ENCODE measurements at places on chromosomes 12 and 14.

- DNase-seq = peak; percentile 92
Measured at GRCh38 chr14:95515596-95516552, 576 bp downstream of the SYNE3 start.

GRCh38 chr12:120218680-120219606 is 18.0 kb upstream of the RPLP0 start:
- no peak for DNase-seq

- DNase-seq = no peak
Measured at GRCh38 chr12:72071030-72071429, 132.4 kb downstream of the TPH2 start.

- DNase-seq = no peak
Measured at GRCh38 chr14:65025818-65026217, 39.1 kb downstream of the FNTB start.

DNA sequence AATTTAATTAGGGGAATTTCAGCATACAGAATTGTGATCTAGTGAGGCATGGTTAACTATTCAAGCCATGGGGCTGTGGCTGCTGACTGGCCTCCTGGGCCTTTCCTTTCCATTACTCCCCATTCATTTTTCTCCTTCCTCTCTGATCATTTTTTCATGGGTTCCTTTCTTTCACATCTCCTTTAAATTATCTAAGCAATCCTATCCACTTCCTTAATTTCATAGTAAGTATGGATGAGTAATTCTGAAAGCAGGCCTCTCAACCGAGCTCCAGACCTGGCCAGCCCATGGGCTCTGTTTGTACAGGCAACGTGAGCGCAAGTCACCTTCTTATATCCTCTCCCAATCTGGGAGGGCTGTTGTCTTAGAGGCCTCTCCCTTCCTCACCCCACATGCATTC is 13.4 kb downstream of the CKAP4 start:
- DNase-seq = no peak

GRCh38 chr14:50839691-50840090 is 8.7 kb upstream of the NIN start:
- no peak for DNase-seq

DNA sequence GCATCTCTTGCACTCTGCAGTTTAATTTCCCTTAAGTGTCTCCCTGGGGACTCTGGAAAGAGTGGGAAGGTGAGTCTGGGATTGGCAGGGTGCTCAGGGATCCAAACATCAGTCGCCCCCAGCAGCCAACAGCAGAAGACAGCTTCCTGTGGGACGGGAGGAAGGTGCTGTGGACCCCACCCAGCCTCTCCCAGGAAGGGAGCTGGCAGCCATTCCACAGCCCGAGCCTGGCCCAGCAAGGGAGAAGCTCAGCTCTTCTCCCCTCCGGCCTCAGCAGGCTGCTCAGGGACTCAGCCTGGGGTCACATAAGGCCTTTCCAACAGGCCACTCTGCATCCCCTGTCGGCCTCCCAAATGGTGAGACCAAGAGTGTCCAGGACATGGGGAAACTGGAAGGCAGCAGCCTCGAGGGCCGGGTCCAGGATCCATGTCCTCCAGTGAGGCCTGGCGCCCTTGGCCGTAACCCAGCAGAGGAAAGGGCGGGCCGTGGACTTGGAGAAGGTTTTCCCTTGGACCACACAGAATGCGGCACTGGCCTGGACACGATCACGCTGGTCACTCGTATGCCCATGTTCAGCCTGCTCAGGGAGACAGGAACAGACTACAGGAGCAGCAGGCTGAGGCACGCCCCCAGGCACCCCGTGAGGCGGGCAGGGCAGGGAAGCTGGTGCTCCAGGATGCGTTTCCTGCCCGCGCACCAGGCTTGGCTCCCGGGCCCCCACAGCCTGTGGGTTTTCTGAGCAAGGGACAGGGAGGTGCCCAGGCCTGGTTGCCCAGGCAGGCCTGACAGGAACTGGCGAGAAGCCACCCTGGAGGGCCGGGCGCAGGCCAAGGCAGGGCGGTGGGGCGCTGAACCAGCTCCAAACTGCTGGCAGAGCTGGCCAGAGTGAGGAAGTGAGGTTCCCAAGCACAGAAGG is 3.5 kb downstream of the XRCC3 start:
- DNase-seq = no peak

GRCh38 chr12:109169686-109170085 is 53.3 kb downstream of the ACACB start:
- DNase-seq = no peak

DNA sequence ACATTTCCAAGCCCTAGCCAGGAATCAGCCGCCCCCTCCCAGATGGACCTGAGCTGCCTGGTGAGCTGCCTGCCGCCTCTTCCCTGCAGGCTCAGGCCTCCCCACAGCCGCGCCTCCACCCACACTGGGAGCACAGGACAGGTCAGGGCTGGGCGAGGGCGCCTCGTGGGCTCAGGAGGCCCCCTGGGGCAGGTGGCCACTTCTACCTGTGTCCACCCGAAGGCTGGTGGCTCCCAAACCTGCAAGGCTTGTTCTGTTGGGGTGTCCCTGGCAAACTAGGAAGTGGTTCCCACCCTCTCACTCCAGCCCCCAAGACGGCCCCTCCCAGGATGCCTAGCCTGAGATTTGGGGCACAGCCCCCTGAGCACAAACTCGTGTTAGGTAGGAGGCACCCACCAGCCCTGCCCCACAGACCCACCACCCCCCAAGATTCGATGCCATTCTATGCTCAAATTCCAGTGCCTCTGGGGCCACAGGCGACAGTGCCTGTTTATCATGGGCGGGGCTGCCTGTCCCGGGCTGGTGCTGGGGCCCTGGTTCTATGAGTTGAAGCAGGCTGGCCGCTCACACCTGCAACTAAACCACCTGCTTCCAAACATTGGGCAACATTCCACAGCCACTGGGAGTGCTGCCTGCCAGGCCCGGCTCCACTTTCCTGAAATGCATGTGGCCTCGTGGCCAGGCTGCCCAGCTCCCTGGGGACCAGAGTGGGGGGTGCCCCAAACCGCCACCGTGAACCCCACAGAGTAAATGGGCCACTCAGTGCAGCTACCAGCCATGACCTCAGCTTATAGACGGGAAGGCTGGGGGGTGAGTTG is 6.8 kb downstream of the MMP17 start:
- DNase-seq = no peak

DNA sequence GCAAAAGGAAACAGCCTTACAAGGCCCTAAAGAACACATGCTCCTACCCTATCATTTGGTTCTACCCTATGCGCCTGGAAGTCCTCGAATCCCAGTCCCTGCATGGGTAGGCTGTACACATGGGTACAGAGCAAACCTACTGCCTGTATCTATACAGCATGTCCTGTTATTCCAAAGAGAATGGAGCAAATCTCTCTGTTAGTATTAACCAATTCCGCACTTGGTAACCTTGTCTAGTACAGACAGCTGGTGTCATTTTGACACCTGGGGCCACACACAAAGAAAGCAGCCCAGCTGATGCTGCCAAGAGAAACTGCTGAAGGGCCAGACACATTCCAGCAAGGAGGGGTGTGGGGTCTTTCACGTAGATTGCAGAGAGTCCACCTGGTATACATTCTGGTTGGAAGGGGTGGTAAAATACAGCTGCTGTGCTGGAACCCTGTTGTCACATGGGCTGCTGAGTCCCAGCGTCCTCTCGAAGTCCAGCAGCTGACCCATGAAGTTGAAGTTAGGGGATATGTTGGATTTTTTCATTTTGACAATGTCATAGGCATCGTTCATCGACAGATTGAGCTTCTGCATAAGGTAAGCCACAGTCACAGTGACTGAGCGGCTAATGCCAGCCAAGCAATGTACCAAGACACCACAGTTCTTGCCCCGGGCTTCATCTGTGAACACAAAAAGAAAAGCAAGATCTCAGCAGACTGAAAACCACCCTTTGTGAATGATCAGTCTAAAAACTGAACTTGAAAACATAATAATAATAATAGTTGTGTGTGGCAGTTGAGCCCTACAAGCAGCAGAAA is 3.2 kb downstream of the DUSP6 start:
- no peak for DNase-seq

GRCh38 chr12:73076760-73077159 is 804.6 kb downstream of the TRHDE start:
- no peak for DNase-seq

- DNase-seq = no peak
Measured at GRCh38 chr14:104658325-104658712, 31.1 kb upstream of the INF2 start.

- no peak for DNase-seq
Measured at GRCh38 chr12:40208707-40209446, 15.9 kb upstream of the LRRK2 start.

All from GM10248 (cell line).